ENCODE measurements at places on chromosomes 6 and 20.

GRCh38 chr20:19412254-19412653, 199.8 kb downstream of the SLC24A3 start:
- no peak for DNase-seq

GRCh38 chr6:1504465-1504864, 105.2 kb upstream of the FOXC1 start:
- no peak for DNase-seq

GRCh38 chr6:35312076-35312800, 14.6 kb downstream of the DEF6 start:
- DNase-seq, result no peak

GRCh38 chr20:25576783-25577530, 8.4 kb downstream of the NINL start:
- no peak for DNase-seq

GRCh38 chr6:130233330-130233729, 10.6 kb upstream of the SAMD3 start:
- no peak for DNase-seq

- no peak for DNase-seq
Measured at GRCh38 chr6:157240960-157241311, 82.4 kb downstream of the TMEM242 start.

- DNase-seq, result no peak
Measured at GRCh38 chr6:19892260-19892659, 55.1 kb downstream of the ID4 start.

DNA sequence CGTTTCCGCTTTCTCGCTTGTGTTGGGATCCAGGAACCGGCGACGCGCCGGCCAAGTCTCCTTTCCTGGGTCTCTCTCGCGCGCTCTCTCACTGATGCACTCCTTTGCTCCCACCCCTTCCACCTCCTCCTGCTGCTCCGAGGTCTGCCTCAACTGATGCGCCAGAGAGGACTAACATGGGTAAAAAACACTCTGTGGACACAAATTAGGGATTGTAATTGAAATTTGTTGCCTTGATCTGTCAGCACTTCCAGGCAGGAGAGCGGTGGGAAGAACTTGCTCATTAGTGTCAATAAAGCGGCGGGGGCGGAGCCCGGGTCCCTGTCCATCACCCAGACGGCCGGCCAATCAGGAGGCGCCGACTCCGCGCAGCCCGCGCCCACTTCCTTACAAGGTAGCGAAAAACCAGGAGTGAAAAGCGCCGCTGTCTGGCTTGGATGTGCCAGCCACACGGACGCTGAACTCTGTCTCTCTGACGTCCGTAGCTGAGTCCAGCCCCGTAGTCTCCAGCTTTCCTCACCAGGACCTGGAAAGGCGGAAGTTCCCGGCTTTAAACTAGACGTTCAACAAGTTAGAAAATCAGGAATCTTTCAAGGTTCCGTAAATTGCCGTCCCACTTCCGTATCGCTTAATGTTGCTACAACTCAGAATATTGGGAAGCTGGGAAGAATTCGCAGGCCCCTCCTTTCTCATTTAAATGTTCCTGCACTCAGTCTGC, at the start of gene TBX18:
TBX18 (minus strand) TSS at position 267 of the 718 bp plus-strand sequence. CDS start 417 bp downstream, outside the sequence.
- DNase-seq, result peak; percentile 95

DNA sequence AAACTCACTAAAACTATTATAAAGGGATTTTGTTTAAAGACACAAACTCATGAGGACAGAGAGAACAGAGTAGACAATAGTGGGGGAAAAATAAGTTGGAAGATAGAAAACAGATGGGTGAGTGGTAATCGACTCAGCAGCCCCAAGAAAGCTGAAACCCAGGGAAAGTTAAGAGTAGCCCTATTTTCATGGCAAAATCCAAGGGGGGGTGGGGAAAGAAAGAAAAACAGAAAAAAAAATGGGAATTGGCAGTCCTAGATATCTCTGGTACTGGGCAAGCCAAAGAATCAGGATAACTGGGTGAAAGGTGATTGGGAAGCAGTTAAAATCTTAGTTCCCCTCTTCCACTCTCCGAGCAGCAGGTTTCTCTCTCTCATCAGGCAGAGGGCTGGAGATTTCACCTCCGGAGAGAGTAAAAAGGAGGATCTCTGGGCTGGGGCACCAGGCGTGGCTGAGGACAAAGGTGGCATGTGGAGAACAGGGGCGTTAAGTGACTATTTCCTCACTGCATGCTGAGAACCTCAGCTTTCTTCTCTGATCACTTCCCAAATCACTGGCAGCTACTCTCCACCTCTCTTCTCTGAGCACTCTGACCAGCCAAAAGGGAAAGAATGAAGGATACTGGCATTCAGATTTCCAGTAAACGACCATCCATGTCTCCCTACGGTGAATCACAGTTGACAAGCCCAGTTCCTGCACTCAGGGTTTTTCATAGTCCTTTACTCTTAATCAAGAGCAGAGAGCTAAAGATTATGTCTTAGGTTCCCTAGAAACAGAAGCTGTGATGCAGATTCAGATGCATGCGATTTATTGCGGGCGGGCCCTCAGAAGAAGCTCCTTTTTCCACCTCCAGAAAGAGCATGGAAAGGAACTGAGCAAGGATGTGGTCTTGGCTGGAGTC, 7.3 kb upstream of the RNF24 start:
- DNase-seq, result no peak

- no peak for DNase-seq
Measured at GRCh38 chr20:33948480-33948879, 45.2 kb upstream of the RALY start.

DNA sequence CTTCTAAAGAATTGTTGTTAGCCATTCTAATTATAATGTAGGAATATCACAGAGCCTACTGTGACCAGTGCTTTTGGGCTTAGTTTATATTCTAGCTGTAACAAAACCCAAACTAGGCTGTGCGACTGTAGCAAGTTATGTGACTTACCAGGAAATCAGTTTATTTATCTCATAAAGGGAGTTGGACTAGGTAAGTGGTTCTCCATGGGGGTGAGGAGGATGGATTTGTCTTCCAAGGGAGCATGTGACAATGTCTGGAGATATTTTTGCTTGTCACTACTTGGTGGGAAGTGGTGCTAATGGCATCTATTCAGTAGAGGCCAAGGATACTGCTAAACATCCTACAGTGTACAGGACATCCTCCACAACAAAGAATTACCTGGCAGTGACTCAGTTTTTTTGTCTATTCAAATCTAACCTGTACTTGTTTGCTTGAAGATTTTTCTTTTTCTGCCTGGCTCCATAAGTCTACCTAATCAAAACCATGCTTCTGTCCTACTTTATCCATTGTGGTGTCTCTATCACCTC, 32.5 kb downstream of the ZFAND3 start:
- no peak for DNase-seq

DNA sequence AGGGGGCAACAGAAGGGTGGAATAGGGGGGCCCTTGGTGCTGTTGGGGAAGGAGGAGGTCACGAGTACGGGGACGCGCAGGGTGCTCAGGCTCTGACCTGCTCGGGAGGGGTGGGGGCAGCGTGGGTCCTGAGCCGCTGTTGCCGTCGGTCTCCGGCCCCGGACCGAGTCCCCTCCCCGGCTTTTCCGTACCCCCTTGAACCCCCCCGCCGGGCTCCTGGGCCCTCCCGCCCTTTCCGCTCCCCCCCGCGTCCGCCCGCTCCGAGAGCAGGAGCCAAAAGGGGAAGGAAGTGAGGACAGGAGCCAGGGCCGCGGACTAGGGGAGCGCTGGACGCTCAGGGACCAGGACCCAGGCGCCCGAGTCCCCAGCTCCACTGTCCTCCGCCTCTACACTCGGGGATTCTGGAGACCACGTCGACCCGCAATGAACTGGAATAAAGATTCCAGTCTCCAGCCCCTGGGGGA, at the start of gene RGL2:
RGL2 (minus strand) TSS at position 170 of the 464 bp plus-strand sequence. CDS start 332 bp downstream, outside the sequence.
- DNase-seq, result peak; percentile 95

- no peak for DNase-seq
Measured at GRCh38 chr6:14849185-14849584, 396.7 kb upstream of the JARID2 start.

DNA sequence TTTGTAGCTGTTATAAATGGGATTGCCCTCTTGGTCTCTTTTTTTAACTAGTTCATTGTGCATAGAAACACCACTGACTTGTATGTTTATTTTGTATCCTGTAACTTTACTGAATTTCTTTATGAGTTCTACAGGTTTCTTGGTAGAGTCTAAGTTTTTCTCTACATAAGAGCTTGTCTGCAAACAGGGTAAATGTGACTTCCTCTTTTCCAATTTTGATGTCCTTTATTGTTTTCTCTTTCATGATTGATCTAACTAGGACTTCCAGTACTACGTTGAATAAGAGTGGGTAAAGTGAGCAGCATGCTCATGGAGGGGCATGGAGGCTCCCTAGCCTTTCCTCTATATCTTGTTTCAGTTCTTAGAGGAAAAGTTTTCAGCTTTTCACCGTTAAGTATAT, 3.0 kb upstream of the WFDC10A start:
- DNase-seq, result no peak

- no peak for DNase-seq
Measured at GRCh38 chr6:157575436-157576145, 194.6 kb downstream of the ZDHHC14 start.

- no peak for DNase-seq
Measured at GRCh38 chr6:16676978-16677377, 84.3 kb downstream of the ATXN1 start.

DNA sequence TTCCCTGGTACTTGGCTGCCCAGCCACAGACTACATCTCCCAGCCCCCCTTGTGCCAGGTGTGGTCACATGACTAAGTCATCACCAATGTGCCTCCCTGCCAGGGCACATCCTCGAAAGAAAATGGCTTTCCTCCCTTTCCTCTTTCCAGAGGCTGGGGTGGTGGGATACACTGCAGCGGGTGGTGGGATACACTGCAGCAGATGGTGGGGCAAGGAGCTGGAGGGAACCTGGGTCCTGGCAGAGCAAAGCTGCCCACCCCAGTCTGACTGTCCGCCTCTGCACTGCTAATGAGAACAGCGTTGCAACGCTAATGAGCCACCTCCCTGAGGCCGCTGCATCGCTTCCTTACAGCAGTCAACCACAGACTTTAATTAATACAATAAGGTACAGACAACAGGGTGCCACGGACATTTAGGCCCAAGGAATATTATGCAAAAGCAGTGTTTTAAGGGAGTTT, 125.3 kb downstream of the PREX1 start:
- DNase-seq, result no peak

- DNase-seq, result peak; percentile 34
Measured at GRCh38 chr20:64273109-64273508, 17.6 kb downstream of the PCMTD2 start.

GRCh38 chr20:18188434-18188833, 50.8 kb downstream of the KAT14 start:
- no peak for DNase-seq

GRCh38 chr6:47209632-47210031, 100.1 kb downstream of the TNFRSF21 start:
- DNase-seq, result no peak

- no peak for DNase-seq
Measured at GRCh38 chr20:31559704-31560093, 45.4 kb upstream of the ID1 start.

GRCh38 chr6:30981942-30982772, 1.4 kb upstream of the MUC21 start:
- DNase-seq, result no peak

DNA sequence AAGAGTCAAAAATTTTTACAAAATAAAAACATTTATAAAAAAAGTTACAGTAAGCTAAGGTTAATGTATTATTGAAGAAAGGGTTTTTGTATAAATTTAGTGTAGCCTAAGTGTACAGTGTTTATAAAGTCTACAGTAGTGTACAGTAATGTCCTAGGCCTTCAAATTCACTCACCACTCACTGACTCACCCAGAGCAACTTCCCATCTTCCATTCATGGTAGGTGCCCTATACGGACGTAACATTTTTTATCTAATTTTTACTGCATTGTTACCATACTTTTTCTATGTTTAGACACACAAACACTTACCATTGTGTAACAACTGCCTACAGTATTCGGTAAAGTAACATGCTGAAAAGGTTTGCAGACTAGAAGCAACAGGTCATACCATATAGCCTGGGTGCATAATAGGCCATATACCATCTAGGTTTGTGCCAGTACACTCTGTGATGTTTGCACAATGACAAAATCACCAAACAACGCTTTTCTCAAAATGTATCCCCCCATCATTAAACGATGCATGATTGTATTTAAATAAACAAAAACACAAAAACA, 6.0 kb downstream of the MTFR2 start:
- no peak for DNase-seq

DNA sequence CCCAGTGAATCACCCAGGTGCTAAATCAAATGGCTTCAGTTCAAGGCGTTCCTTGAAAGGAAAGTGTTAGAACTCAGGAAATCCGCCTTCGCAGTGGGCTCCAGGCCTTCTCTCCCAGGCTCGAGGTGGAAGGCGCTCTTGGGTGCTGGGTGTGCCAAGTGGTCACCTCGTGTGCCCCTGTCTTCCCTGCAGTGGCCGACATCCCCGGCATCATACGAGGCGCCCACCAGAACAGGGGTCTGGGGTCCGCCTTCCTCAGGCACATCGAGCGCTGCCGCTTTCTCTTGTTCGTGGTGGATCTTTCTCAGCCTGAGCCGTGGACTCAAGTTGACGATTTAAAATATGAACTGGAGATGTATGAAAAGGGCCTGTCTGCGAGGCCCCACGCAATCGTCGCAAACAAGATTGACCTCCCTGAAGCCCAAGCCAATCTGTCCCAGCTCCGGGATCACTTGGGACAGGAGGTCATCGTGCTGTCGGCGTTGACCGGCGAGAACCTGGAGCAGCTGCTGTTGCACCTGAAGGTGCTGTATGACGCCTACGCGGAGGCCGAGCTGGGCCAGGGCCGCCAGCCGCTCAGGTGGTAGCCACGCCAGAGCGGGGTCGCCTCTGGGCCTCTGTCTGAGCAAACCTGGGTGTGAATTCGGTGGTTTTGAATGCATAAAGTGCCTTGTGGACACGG, 17.8 kb downstream of the MTG2 start:
- DNase-seq, result peak; percentile 41

DNA sequence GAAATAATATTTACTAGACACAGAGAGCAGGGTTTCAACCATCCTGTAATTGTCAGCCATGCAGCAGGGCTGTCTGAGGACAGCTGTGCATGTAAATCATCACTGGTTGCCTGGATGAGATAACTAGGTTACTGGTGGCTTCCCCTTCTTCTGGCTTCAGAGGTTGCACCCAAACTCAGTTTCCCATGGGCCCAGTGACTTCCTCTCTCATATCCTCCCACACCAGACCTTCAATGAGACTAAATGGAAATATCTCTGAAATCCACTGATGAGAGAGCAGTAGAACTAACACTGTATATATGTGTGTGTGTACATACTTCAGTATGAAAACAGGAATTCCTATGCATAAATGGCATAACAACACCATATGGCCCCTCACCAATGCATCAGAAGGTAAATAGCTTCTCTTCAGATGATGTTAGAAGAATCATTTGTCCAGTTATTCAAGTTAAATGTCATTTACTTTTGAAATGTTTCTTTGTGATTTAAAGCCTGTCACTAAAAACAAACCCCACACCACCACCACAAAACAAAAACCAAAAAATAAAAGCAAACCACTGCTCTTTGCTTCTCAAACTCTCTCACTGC, 51.0 kb upstream of the IL20RA start:
- DNase-seq, result no peak

GRCh38 chr20:11692567-11692966, 225.1 kb upstream of the BTBD3 start:
- DNase-seq, result no peak

- DNase-seq, result no peak
Measured at GRCh38 chr20:18974660-18975059, 161.1 kb downstream of the SCP2D1 start.

- DNase-seq, result no peak
Measured at GRCh38 chr6:163647624-163648023, 233.1 kb downstream of the QKI start.
